ENCODE measurements at places on chromosomes 5 and 9.

DNA sequence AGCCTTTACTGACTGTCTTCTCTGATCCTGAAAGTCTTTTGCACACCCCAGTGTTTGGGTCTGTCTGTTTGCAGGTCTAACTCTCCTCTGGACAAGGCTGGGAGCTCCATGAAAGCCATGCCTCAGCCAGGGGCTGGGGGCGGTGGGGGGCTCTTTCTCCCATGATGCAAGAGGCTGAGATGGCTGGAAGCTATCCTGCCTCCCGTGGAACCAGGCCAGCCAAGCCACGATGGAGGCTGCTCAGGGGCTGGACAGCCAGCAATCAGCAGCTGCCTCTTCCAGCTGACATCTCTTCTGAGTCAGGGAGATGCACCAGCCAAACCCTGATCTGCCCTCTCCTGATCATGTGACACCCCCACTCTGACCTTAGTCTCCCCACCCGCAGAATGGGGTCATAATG, 154.0 kb downstream of the BARX1 start:
- no peak for DNase-seq

- no peak for DNase-seq
Observed at GRCh38 chr9:117304549-117304948, 110.3 kb downstream of the ASTN2 start.

DNA sequence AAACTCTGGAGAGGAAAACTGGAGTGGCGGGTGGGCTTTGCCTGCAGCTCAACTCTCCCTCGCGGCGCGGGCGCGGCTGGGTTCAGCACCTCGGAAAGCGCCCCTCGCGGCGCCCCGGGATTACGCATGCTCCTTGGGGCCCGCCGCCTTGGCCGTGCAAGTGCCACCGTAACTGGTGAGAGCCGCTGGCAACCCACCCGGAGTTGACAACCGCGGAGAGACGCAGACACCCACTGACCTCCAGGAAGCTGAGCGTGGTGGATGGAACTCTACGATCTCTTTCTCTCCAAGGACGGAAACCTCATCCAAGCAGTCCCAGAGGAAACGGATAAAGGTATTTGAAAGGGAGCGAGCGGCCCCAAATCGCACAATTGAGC, 194 bp upstream of the RXFP3 start:
- DNase-seq: peak; percentile 41

GRCh38 chr5:172459783-172460165, 5.4 kb upstream of the SH3PXD2B start:
- DNase-seq: no peak

DNA sequence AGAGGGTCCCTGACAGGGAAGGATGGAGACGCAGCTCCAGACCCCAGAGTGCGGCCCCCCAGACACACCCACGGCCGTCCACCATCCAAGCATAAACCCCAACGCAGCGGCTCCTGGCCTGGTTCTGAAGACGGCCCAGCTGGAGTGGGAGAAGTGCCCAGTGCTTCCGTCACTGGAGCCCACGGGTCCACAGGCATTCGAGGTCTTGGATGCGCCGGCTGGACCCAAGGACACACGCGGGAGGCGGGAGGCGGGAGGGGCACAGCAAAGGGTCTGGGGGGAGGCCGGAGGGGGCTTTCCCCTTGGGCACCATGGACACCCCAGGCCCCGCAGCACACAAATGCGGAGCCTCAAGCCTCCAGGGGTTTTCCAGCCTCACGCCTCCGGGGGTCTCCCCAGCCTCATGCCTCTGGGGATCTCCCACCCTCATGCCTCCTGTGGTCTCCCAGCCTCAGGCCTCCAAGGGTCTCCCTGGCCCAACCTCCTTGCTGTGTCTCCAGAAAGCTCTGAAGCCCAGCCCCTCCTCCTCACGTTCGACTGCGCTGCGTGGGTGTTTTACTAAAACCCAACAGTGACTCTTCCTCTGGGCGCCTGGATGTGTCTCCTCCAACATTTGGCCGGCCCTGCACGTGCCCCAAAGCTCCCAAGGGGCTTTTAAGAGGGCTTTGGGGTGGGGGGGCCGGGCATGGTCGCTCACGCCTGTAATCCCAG, 15.2 kb downstream of the EXD3 start:
- DNase-seq: no peak

- DNase-seq: peak; percentile 27
Observed at GRCh38 chr9:99056886-99057664, 47.8 kb upstream of the TGFBR1 start.

GRCh38 chr5:73152411-73153388, 20.3 kb upstream of the TMEM174 start:
- no peak for DNase-seq

DNA sequence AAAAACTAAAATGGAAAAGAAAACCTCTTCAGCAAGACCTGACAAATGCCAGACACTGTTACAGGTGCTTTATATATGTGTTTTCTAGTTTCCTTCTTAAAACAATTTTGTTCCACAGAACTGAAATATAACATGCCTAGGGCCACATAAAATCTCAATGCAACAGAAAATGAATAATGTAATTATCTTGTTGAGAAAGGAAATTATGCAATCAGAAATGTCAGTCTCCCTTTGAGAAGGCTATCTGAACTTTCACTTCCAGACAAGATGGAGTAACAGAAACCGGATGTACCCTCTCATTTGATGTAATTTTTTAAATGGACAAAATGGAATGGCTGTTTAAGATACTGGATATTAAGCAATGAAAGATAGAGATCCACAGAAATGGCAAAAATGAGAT, 79.2 kb downstream of the AGTPBP1 start:
- no peak for DNase-seq

DNA sequence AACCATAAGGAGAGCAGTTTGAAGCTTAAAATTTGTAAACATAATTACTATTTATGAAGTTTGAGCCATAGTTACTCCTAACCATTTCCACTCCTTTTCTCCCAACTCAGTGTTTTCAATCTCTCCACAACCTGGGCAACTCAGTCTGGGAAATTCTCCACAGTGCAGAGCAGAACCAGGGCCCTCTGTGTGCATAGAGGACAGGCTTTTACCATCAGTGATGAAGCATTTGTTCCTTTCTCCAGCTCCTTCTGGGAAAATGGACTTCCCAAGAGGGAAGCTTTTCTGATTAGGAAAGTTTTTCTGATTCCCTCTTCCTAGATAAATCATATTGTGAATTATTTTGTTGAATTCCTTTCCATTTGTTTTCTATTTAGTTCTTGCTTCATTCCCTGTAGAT, 132.3 kb upstream of the MPDZ start:
- DNase-seq: no peak

GRCh38 chr9:89089176-89089575, 89.4 kb downstream of the SHC3 start:
- no peak for DNase-seq

DNA sequence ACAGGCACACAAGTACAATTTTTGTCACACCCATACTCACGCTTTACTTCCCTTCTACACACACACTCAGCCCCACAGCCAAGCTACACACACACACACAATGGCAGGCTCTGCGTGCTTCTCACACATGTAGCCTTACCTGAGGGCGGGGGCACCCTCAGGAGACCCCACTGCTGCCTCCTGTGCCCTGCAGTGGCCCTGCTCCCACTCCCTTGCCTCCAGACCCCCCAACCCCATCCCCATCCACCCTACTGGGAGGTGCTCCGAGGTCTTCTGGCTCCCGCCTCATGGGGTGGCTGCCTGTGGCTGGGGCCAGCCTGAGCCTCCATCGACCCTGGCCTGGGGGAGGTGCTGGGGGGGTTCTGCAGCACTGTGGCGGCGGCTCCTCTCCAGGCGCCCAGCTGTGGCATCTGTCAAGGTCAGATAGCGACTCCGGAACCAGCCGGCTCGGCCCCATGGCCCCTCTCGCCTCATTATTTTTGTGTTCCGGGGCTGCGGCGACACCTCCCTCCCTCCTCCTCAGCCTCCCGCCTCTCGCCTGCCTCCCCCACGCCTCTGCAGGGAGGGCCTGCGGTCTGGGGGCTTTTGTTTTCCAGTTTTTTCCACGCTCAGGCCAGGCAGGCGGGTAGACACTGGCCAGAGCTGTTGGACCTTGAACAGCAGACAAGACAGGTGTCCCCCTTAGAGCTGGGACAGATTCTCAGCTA, 21.7 kb downstream of the CXXC5 start:
- DNase-seq: no peak

DNA sequence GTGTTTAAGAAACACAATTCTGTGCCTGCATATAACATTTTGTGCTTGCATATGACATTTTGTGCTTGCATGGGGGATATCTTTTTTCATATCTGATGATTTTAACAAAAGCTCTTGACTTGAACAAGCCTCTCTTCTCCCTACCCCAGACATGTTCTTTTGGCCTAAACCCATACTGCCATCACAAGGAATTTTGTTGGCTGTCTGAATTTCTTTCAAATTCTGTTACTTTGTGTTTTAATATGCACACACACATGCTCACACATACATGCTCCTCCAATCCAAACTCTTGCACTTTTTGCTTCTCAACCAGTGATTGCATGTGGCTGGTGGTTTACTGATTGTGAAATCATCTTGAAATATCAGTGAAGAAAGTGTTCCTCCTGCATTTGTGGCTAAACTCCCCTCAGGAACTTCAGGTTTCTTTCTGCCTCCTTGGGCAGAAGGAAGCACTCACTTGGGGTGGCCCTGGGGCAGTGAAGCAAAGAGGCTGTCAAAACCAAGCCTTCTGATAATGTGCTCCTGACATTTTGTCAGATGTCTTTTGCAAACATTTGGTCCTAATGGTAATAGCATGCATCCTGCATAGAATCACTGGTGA, 377.2 kb upstream of the KLF4 start:
- DNase-seq: no peak
